ENCODE measurements at places on chromosomes 1 and 21. TPM values are rescaled to one million over a fixed set of nuclear protein-coding genes. Genes with fewer than 3 reads are reported as not detected.

Gene CAMK1G
- not detected for polyA plus RNA-seq

Gene CCDC30
- 2.4 TPM for polyA plus RNA-seq

Gene LAPTM5
- 23.7 TPM for polyA plus RNA-seq

Gene WNT3A
- not detected for polyA plus RNA-seq

Gene NOC2L
- 39.1 TPM for polyA plus RNA-seq

Gene RSRP1
- polyA plus RNA-seq: 55.1 TPM

Gene CASQ1
- polyA plus RNA-seq: 663 TPM

Gene FAM72C
- not detected for polyA plus RNA-seq

Gene SAMD13
- 11.2 TPM for polyA plus RNA-seq

Gene APCS
- polyA plus RNA-seq: not detected

Gene GCLM
- polyA plus RNA-seq: 12.1 TPM

Gene PGLYRP4
- polyA plus RNA-seq: not detected

Gene GPN2
- polyA plus RNA-seq: 20.4 TPM

All from muscle of arm (tissue), 14 donors.